Lung (tissue), 17 donors: ENCODE measurements at places on chromosomes 1 and 21.

DNA sequence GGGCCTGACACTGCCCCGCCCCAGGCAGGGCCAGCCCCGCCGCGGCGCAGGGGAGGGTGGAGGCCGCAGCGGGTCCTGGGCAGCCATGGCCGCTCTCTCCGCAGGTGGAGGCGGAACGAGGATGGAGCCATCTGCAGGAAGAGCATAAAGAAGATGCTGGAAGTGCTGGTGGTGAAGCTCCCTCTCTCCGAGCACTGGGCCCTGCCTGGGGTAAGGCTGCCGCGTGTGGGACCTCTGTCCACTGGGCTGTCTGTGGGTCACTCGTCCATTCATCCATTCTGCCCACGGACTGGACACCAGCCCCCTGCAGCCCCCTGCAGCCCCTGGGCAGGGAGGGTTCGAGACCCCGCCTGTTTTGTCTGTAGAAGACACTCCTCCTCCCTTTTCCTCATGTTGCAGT lies 18.4 kb upstream of the LRRC3 start:
- DNase-seq: no peak

DNA sequence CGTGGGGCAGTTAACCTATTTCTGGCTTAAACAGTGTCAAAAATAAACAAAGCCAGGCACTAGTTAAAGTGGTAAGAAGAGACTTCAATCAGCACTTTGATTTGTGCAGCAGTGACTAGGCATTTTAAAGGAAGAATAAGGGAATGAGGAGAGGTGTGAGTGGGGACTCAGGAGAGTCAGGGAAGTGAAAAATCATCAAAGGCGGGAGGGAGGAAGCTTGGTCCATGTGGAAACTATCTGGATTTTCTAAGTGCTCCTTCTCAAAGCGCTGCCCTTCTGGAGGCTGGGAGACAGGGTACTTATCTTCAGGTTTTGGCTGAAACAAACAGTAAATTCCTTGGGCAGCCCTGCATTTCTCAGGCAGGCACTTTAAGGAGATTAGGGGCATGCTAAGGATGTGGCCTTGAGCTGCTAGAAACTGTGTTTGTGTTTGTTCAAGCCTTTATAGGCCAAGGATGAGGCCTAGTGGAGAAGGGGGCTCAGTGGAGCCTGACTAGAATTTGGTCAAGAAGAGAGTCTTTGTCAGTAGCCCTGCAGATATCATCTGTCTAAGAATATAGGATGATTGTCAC lies 486.5 kb downstream of the SIPA1L2 start:
- peak; percentile 19 for DNase-seq

DNA sequence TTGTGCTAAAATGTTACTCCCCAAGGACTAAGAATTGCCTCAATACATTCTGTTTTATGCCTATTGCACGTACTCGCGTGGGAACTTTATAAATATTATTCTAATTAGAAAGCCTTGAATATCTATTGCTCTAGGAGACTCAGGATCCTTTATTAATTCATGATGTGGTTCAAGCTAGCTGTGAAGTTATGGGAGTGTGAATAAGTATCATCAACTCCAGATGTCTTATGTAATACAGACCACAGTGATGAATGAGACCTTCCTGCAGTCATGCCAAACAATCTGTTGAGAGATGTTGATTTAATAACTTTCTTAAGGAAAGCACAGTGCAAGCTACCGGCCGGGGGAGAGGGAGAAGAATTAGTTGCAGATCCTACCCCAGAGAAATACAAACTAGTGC lies 519.2 kb upstream of the ZP4 start:
- DNase-seq: no peak

DNA sequence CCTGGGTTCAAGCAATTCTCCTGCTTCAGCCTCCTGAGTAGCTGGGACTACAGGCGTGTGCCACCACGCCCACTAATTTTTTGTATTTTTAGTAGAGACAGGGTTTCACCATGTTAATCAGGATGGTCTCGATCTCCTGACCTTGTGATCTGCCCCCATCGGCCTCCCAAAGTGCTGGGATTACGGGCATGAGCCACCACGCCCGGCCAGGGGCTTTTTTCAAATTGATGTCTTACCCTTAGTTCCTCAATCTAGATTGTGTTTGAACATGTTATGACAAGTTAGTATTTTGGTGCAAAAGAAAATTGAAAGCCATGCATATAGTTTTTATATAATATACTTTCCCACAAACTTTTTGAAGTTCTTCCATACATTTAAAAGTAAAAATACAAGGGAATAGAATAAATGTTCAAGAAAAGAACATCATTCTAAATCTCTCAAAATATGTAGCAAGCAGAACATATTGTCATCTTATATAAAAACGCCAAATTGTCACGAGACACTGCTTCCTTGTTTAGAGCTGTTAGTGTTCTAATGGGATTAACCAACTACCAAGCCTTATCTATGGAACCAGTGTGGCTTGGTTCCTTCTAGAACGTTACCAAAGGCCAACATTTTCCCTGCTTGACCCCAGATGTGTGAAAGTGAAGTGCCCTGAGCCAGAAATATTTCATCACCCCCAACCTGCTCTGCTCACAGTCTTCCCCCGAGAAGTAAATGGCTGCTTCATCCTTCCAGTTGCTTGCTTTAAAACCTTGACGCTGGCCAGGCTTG lies 9.5 kb upstream of the PLEKHM2 start:
- DNase-seq: no peak

GRCh38 chr1:109931189-109931731 lies 20.6 kb downstream of the CSF1 start:
- DNase-seq: peak; percentile 69

DNA sequence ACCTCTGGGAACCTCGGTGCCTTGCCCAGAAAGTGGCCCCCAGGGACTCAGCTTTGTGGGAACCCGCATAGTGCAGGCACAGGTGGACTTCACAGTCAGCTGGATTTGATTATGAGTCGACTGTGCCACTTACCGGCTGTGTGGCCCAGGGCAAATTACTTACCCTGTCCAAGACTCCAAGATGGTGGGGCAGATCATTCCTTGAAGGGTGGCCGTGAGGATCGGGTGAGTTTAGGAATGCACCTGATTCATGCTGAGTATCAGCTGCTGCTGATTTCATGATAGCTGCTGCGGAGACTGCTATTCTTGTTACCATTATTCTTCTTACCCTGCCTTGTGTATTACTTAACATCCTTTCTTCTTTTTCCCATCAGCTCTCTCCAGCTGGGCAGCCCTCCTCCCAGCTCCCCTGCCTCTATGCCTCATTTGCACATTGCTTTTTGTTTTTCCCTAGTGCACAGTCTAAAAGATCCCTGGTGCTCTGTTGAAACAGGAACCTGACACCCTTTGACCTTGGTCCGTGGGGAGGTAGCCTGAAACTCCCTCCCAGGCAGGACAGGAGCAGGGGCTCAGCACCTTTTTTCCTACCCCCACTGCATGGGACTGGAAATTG lies 40.5 kb upstream of the FHAD1 start:
- DNase-seq: no peak

DNA sequence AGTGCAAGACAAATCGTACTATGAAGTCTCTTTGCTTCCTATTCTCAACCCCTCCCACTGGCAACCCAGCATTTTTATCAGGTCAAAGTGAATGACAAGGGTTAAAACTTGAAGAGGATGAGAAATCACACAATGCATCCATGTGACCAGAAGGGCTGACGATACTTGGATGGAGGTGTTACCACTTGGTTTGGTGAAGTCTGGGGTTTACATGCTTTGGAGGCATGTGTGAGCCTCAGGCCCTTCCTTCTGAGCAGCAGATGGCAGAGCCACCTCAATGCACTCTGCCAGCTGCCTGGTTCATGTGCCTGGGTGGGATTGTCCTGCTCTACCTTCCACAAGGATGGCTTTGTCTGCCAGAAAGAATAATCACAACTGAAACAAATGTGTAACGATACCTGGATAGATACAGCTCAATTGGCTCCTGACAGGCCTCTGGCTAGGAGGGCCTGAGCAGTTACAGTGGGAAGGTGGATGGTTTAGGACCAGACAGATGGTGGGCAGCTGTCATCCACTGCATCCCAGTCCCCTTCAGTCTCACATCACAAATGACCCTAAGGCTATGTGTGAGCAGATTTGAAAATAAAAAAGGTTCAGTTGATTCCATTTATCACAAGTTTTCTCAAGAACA lies 51.5 kb upstream of the CNIH3 start:
- DNase-seq: no peak

DNA sequence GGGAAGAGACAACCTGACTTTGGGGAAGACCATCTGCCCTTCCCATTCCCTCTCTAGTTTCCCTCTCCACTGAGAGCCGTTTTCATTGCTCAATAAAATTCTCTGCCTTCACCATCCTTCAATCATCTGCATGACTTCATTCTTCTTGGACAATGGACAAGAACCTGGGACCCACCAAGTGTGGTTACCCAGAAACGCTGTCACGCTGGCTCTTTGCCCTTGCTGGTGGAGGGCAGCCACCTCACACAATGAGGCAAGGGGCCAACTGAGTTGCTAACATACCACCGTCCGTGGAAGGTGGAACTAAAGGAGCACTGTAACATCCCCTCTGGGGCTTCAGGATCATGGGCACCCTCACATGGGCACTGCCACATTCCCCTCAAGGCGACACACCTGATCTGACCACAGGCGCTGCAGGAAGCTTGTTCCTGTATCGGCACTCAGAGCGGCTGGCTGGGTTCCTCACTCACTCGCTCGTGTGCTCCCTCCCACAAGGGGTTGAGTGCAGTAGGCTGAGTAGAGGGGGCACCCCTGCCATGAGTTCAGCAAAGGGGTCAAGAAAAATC lies 652.4 kb downstream of the PLPP3 start:
- DNase-seq: no peak

GRCh38 chr1:102234753-102235359 lies 238.1 kb upstream of the OLFM3 start:
- DNase-seq: no peak

GRCh38 chr1:30420519-30421050 lies 302.8 kb downstream of the MATN1 start:
- no peak for DNase-seq

DNA sequence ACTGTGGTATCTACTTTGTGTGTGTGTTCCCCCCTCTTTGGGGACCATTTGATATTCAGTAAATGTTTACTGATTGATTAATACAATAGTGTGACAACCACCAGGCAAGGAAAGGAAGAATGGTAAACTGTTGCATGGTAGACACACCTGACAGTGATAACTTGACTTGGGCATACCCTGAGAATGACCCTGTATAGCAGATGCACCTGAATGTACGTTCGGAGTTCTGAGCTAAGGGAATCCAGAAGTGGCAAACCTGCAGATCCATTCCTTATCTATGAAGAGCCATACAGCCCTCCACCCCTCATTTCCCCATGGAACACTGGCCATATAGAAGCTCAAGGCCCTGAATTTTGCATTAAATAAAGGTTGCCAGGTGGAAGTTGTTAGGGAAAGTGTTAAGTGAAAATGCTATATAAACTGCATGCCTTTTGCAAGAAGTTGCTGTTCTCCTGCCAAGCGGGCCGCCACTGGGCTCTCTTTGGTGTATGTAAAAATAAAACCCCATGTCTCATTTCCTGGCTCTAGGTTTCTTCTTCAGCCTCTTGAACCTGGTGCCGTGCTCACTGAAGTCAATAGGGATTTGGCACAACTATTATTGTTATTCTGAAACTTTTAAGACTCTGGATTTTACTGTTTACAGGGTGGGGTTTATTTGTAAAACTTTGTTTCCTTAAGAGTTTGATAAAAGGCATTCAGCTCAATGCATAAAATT lies 32.6 kb upstream of the DENND1B start:
- DNase-seq: no peak

DNA sequence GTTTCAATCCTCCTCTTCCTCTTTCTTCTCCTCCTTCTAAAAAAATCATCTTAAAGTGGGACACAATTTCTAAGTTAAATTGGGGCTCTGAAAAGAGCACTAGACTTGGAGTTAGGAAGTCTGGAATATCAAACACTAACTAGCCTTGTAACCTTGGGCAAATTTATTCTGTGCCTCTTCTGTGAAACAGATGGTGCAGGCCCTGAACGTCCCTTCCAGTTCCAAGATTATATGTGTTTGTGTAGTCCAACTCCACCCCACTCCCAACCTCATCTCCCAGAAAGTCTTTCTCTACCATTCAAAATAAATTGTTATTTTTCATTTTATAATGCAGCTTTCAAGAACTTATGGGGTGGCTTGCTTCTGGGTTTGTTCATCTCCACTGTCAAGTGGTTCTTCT lies 630.0 kb downstream of the LMO4 start:
- no peak for DNase-seq

- peak; percentile 59 for DNase-seq
Observed at GRCh38 chr1:48677306-48678287, 99.1 kb downstream of the BEND5 start.

DNA sequence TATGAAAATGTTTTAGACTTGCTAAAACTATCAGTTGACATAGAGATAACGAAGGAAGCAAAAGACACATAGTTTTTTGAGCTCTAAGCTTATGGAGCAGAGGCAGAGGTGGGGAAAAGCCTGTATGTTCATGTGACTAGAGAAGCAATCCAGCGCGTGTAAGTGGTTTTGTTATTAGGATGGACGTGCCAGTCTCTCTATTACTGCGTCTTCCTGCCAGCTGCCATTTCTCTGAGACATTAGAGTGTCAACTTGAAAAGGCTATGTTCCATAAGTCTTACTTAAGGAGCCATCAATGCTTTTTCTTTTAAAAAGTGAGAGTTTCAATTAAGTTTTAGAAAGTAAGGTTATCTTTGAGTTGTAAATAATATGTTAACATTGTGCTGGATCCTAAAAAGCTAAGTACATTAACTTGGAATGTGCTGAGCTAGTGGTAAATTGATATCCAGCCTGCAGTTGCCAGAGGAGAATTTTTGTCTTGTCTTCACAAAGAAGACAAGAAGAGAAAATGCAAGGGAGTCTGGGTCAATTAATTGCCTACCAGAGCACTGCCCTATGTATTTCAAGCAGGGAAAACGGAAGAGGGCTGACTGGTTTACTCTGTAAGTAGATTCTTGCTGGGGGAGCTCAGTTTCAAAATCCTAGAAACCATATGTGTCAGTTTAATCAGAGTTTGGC lies 161.8 kb upstream of the B3GALT2 start:
- DNase-seq: peak; percentile 20
